Heart left ventricle (tissue), 16 donors: ENCODE measurements at places on chromosomes 2 and 18. TPM values are rescaled to one million over a fixed set of nuclear protein-coding genes. Genes with fewer than 3 reads are reported as not detected.
A peak's percentile ranks its signal among the peaks of the same experiment; 100 is the strongest.

C1QL2 gene
- polyA plus RNA-seq = 0.08 TPM

EFR3B gene
- polyA plus RNA-seq = 1.8 TPM

CNRIP1 gene
- 11.0 TPM for polyA plus RNA-seq

GKN2 gene
- not detected for polyA plus RNA-seq

CFC1 gene
- not detected for polyA plus RNA-seq

TRIM43 gene
- polyA plus RNA-seq = not detected

PRSS56 gene
- not detected for polyA plus RNA-seq

GALNT5 gene
- 0.04 TPM for polyA plus RNA-seq

HTR2B gene
- 0.61 TPM for polyA plus RNA-seq

MC2R gene
- polyA plus RNA-seq = not detected

MSTN gene
- polyA plus RNA-seq = 0.01 TPM

LOXL3 gene
- 1.5 TPM for polyA plus RNA-seq

ZNF514 gene
- polyA plus RNA-seq = 7.4 TPM

- no peak overlapping the region for H3K4me3 ChIP-seq
- H3K27me3 ChIP-seq = no peaks in the 10 kb centered on the region
- peaks cover 4% of the 10 kb centered on the region for H3K4me1 ChIP-seq
- no peak for DNase-seq
Measured at GRCh38 chr2:190984595-190984994, 29.4 kb downstream of the STAT1 start.

GRCh38 chr2:207937823-207938222 lies 87.5 kb downstream of the PLEKHM3 start:
- H3K4me1 ChIP-seq = peaks cover 4% of the 10 kb centered on the region
- H3K27ac ChIP-seq = peak overlapping the region; percentile 44
- no peak for DNase-seq
- H3K4me3 ChIP-seq = no peak overlapping the region
- peaks cover 3% of the 10 kb centered on the region for H3K36me3 ChIP-seq

- no peak for DNase-seq
- H3K27ac ChIP-seq = no peak overlapping the region
- no peak overlapping the region for H3K4me3 ChIP-seq
- H3K4me1 ChIP-seq = no peaks in the 10 kb centered on the region
Measured at GRCh38 chr18:59286341-59286740, 13.1 kb upstream of the RAX start.

GRCh38 chr2:237097911-237098702 lies 12.4 kb downstream of the COPS8 start:
- H3K4me1 ChIP-seq = peaks cover 4% of the 10 kb centered on the region
- H3K27ac ChIP-seq = no peak overlapping the region
- no peaks in the 10 kb centered on the region for H3K36me3 ChIP-seq
- H3K4me3 ChIP-seq = no peak overlapping the region
- DNase-seq = no peak

GRCh38 chr2:180328795-180329422 lies 321.8 kb upstream of the CWC22 start:
- H3K27me3 ChIP-seq = no peaks in the 10 kb centered on the region
- no peaks in the 10 kb centered on the region for H3K4me1 ChIP-seq
- H3K4me3 ChIP-seq = no peak overlapping the region
- DNase-seq = no peak
- H3K36me3 ChIP-seq = no peaks in the 10 kb centered on the region

DNA sequence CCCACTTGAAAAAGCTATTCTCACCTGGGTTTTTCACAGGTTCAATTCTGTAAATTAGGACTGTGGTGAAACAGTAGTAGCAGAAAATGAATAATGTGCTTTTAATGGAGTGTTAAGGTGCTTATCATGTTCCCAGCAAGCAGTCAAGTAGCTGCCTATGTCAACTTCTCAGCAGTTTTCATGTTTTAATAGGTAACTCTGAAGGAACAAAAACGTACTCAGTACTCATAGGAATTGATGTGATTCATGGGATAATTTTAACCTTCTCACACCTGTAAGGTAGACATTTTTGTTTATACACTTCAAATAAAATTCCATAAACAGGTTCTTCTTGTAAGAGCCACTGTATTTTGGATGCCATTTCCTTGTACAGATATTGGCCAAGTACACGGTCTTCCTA lies 801.6 kb downstream of the MBD2 start:
- no peaks in the 10 kb centered on the region for H3K4me1 ChIP-seq
- no peak overlapping the region for H3K27ac ChIP-seq

GRCh38 chr18:75320506-75320905 lies 107.0 kb downstream of the SMIM21 start:
- no peak overlapping the region for H3K27ac ChIP-seq
- no peaks in the 10 kb centered on the region for H3K36me3 ChIP-seq

DNA sequence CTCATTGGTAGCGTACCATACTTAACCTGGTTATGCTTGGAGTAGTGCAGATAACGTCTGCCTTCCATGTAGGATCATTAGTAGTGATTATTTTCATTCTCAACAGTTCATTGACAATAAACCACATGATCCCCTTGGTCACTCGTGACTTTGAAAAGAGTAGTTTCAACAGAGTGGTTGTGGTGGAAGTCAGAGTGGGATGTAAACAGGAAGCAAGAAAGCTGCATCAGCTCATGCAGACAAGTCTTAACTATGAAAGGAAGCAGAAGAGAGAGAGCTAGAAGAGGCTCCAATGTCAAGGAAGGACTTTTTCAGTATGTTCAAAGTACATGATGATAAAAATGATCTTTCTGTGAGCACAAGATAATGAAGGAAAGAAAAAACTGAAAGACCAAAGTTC lies 287.4 kb downstream of the MBD2 start:
- no peaks in the 10 kb centered on the region for H3K36me3 ChIP-seq
- DNase-seq = no peak
- no peaks in the 10 kb centered on the region for H3K27me3 ChIP-seq
- H3K27ac ChIP-seq = no peak overlapping the region
- H3K4me3 ChIP-seq = no peak overlapping the region

- H3K27me3 ChIP-seq = no peaks in the 10 kb centered on the region
- no peak overlapping the region for H3K4me3 ChIP-seq
- H3K4me1 ChIP-seq = peaks cover 19% of the 10 kb centered on the region
- no peak for DNase-seq
- no peaks in the 10 kb centered on the region for H3K36me3 ChIP-seq
Measured at GRCh38 chr2:197828464-197829135, 24.2 kb downstream of the PLCL1 start.

DNA sequence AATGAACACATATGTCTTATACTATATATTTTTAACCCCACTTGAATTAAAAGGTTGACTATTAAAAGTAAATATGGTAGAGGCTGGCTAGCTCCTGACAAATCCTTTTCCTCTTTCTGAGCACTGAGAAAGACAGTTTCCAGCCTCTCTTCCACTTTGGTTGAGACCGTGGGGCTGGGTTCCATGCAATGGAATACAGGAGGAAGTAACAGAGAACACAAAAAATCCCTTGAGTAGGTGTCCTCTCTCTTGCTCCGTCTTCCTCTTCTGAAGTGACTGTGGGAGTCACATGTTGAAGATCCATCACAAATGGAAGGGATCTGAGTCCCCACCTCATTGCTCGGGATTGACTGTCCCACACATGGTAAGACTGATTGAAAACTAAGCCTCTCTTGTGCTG lies 36.6 kb upstream of the SIGLEC15 start:
- no peaks in the 10 kb centered on the region for H3K4me1 ChIP-seq
- H3K36me3 ChIP-seq = no peaks in the 10 kb centered on the region
- no peak overlapping the region for H3K27ac ChIP-seq
- DNase-seq = no peak

GRCh38 chr18:74291472-74291770 lies 342 bp downstream of the CYB5A start:
- peak overlapping the region; percentile 75 for H3K4me3 ChIP-seq
- DNase-seq = no peak
- H3K27ac ChIP-seq = peak overlapping the region; percentile 75
- no peaks in the 10 kb centered on the region for H3K27me3 ChIP-seq
- peaks cover 33% of the 10 kb centered on the region for H3K4me1 ChIP-seq

GRCh38 chr2:200993097-200993496 lies 29.6 kb upstream of the ORC2 start:
- no peak for DNase-seq
- H3K27me3 ChIP-seq = no peaks in the 10 kb centered on the region
- H3K36me3 ChIP-seq = peaks cover 11% of the 10 kb centered on the region
- H3K27ac ChIP-seq = no peak overlapping the region
- no peak overlapping the region for H3K4me3 ChIP-seq

DNA sequence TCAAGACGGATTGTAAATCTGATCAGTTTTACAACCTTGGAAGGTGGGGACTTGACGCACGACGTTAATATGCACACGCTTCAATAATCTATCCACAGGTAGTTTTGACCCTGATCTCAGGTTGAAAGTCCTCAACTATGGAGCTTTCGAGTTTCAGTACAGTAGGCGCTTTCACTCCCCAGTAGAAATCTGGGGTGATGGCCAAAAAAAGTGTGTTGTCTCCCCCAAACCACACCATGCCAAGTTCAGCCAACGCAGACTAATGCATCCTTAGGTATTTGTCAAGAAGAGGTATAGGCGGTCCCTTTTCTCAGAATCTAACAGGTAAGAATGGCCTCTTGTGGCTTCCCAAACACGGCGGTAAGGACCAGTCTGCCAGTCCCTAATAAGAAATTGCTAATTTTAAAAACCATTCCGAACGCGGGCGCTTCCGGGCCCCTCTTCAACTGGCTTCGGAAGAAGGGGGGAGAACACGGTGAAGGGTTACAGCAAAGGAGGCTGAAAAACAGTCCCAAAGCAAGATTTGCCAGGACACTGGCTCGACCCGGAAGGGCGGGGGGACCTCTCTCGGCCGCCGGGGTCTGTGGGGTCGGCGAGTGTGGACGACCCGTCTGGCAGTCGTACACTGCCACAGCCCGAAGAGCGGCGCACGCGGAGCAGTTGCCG lies 659 bp downstream of the FAM210A start:
- peak overlapping the region; percentile 97 for H3K27ac ChIP-seq
- H3K27me3 ChIP-seq = no peaks in the 10 kb centered on the region
- peak overlapping the region; percentile 93 for H3K4me3 ChIP-seq
- peaks cover 24% of the 10 kb centered on the region for H3K4me1 ChIP-seq

DNA sequence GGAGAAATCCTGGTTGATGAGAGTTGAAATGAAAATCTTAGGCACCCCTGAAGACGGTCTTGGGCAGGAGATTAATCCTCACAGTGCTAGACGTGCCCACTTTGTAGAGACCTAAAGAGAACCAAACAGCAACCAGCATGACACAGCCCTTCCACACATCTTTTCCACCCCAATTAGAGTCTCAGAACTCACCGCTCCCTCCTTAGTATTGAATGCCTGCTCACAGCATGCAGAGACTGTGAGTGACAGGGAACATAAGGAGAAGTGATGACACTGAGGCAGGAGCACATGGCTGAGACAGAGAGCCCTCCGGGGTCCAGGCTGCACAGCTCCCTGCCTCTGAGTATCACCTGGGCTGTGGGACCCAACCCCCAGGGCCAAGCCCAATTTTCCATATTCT lies 367.6 kb downstream of the EIPR1 start:
- no peaks in the 10 kb centered on the region for H3K4me1 ChIP-seq
- DNase-seq = no peak
- no peak overlapping the region for H3K27ac ChIP-seq
- no peaks in the 10 kb centered on the region for H3K27me3 ChIP-seq
- no peak overlapping the region for H3K4me3 ChIP-seq

GRCh38 chr2:70482401-70482800 lies 71.2 kb downstream of the TGFA start:
- no peak overlapping the region for H3K4me3 ChIP-seq
- no peaks in the 10 kb centered on the region for H3K4me1 ChIP-seq
- H3K27me3 ChIP-seq = no peaks in the 10 kb centered on the region

- no peak for DNase-seq
- peaks cover 48% of the 10 kb centered on the region for H3K4me1 ChIP-seq
- no peaks in the 10 kb centered on the region for H3K27me3 ChIP-seq
Measured at GRCh38 chr2:101307503-101307902, 998 bp downstream of the RNF149 start.

DNA sequence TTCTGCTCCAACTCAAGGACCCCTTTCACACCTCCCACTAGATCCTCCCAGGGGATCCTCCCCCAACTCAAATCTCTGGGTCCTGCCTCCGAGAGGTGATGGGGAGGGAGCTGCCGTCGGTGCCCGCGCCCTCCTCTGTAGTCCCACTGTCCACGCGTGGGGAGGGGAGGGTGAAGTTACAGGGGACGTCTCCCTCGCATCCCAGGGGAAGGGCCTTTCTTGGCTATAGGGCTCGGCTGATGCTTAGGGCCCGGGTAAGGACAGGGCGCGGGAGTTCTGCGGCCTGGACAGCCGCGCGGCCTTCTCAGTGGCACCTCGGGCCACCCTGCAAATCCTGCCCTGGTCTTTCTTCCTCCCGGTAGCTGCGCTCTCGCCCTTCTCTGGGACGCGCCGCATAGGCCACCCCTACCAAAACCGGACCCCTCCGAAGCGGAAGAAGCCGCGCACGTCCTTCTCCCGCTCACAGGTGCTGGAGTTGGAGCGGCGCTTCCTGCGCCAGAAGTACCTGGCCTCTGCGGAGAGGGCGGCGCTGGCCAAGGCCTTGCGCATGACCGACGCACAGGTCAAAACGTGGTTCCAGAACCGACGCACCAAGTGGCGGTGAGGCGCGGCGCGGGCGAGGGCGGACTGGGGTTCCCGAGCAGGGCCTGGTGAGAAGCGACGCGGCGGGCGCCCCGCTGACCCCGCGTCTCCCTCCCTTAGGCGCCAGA lies 1.2 kb downstream of the TLX2 start:
- no peaks in the 10 kb centered on the region for H3K36me3 ChIP-seq
- H3K4me3 ChIP-seq = peak overlapping the region; percentile 18
- DNase-seq = no peak
- H3K27ac ChIP-seq = no peak overlapping the region
- H3K4me1 ChIP-seq = peaks cover 29% of the 10 kb centered on the region

- no peak for DNase-seq
- H3K27ac ChIP-seq = no peak overlapping the region
- H3K4me3 ChIP-seq = no peak overlapping the region
- H3K27me3 ChIP-seq = no peaks in the 10 kb centered on the region
- no peaks in the 10 kb centered on the region for H3K4me1 ChIP-seq
Measured at GRCh38 chr2:10457846-10458598, 9.9 kb upstream of the ODC1 start.

- H3K4me3 ChIP-seq = no peak overlapping the region
- H3K4me1 ChIP-seq = no peaks in the 10 kb centered on the region
- H3K27ac ChIP-seq = no peak overlapping the region
- H3K36me3 ChIP-seq = no peaks in the 10 kb centered on the region
Measured at GRCh38 chr2:100702438-100703109, 117.4 kb upstream of the NPAS2 start.

GRCh38 chr2:177029501-177029900 lies 183.1 kb upstream of the HNRNPA3 start:
- H3K27ac ChIP-seq = no peak overlapping the region
- DNase-seq = no peak
- no peaks in the 10 kb centered on the region for H3K27me3 ChIP-seq
- H3K4me3 ChIP-seq = no peak overlapping the region
- no peaks in the 10 kb centered on the region for H3K4me1 ChIP-seq
